ENCODE measurements at places on chromosomes 1 and 21. TPM values are rescaled to one million over a fixed set of nuclear protein-coding genes. Genes with fewer than 3 reads are reported as not detected.

AMPD2 gene
- 12.0 TPM for total RNA-seq

CD84 gene
- 1.4 TPM for total RNA-seq

PDE9A gene
- total RNA-seq = 3.6 TPM

PRAMEF17 gene
- total RNA-seq = not detected

DNA sequence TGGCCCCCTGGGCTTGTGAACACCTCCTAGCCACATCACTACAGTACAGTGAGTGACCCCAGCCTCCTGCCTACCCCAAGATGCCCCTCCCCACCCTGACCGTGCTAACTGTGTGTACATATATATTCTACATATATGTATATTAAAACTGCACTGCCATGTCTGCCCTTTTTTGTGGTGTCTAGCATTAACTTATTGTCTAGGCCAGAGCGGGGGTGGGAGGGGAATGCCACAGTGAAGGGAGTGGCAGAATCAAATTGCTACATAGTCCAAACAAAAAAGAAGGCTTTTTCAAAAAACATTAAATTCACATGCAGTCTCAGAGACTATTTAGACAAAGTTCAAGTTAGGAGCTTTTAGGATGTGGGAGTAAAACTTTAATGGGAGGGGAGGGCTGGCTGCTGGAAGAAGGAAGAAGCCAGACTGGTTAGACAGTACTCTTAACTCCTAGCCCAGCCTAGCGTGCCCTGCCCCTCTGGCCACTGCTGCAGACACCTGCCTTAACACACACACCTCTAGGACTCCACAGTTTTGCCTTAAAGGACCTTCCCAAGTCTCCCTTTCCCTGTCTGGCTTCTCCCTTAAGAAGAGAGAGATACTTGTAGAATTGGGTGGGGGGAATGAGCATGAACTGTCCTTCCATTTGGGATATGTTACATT lies 9.4 kb downstream of the PEA15 start:
- DNase-seq = no peak

GRCh38 chr1:214791961-214792360 lies 189.0 kb downstream of the CENPF start:
- DNase-seq = no peak

DNA sequence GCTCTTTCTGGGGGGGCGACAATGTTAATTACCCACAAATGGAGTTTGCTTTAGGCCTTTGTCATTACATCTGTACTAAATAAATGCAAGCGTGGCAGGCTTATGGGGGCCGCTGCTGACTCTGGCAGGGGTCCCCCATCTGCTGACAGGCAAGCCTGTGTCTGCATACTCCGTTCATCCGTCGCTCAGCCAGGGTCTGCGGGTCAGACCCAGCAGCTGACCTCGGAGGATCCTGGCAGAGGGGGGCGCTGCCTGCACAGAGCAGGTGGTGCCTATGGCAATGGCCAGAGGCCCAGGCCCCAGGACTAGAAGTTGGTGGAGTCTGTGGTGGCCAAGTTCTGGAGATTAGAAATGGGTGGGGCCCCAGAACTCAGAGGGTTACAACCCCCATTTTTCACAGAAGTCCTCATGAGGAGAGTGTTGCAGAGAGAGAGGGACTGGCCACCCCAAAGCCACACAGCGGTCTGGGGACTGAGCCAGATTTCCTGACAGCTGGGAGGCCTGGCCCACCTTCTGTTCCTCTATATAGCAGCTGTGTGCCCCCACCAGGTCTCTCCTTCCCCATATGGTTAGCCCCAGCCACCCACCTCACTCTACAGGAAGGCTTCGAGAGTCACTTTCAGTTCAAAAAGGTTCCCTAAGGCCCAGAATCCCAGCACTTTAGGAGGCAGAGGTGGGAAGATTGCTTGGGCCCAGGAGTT lies 31.0 kb downstream of the TTC39A start:
- DNase-seq = no peak

DNA sequence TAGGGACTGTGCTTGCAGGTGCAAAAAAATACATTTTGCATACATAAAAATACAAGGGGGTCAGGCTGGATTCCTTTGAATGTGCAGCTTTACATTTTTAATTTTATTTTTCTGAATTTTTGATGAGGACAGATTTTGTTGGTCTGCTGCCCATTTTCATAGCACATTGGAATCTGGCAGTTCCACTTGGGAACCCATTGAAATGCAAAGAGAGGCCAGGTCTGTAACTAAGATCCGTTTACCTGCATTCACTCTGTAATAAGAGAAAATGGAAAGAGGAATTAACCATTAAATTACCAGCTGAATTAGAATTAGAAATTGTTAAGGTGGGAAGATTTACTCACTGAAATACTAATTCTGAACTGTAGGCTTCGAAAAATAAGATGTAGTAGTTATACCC lies 221.6 kb downstream of the DAB1 start:
- DNase-seq = no peak

- DNase-seq = peak; percentile 58
Measured at GRCh38 chr1:156706657-156707416, 1.5 kb upstream of the CRABP2 start.

DNA sequence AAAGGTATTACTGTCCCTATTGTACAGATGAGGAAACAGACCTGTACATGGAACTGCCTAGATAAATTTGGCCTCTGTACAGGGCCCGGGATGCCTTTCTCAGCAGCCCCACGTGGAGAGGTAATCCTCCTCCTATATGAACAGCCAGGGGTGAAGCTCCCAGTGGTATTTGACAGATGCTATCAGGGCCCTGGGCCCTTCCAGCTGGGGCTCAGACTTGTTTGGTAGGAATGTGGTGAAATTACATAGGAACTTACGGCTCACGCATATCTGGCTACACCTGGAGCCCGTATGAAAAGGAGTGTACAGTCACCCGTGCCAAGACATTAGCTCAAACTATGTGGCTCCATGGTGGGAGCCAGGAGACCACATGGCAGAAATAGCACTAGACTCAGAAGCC lies 24.8 kb upstream of the TCEA3 start:
- no peak for DNase-seq

DNA sequence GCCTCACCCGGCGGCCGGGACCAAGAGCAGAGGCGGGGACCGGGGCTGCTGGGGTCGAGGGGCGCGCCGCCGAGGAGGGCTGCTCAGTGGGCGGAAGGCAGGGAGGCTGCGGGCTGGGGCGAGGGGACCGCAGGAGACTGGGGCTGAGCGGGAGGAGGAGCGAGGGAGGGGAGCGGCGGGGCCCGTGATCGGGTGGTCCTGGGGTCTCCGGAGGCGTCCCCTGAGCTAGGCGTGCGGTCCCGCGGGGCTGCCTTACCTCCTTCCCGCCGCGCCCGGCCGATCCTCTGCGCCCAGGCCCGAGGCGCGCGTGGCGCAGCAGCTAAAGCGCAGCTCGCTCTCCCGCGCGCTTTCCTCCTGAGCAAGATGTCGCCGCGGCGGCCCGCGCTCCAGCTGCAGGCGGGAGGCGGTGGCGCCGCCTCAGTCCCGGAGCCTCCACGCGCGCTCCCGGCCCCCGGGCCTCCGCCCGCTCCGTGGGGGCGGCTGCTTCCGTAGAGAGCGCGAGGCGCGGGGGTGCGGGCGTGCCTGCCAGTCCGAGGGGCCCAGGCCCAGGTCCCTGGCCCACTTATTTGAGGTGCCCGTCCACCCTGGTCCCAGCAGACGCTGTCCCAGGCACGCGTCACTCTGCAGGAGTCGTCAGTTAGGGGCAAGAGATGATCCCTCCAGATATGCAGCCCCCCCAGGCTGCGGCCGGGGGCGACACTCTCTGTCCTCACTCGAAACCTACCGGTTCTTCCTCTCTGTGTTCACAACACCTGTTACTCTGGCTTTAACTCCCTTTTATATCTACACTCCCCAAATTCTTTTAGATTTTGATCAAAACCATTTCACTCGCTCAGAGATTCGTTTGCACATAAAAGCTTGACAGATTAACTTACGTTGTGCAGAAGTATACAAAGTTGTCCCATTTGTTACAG lies at the start of gene CCSAP:
TSS of gene CCSAP (minus strand) at position 392 of the 914 bp plus-strand sequence. CDS start 582 bp downstream, outside the sequence.
- peak; percentile 45 for DNase-seq

- DNase-seq = peak; percentile 15
Measured at GRCh38 chr1:23524716-23525401, 6.2 kb downstream of the E2F2 start.

- DNase-seq = no peak
Measured at GRCh38 chr1:206495493-206496046, 11.8 kb upstream of the RASSF5 start.
